ENCODE measurements at places on chromosomes 5 and 9.
A peak's percentile ranks its signal among the peaks of the same experiment; 100 is the strongest.

GRCh38 chr5:149745943-149746324 lies 15.8 kb downstream of the PPARGC1B start:
- no peaks in the 10 kb centered on the region for H3K36me3 ChIP-seq
- no peaks in the 10 kb centered on the region for H3K27me3 ChIP-seq
- H3K27ac ChIP-seq: peak overlapping the region; percentile 97
- H3K4me1 ChIP-seq: peaks cover 60% of the 10 kb centered on the region
- DNase-seq: no peak
- H3K4me3 ChIP-seq: no peak overlapping the region

GRCh38 chr9:130255631-130256134 lies 9.9 kb upstream of the HMCN2 start:
- no peak overlapping the region for H3K4me3 ChIP-seq
- H3K27ac ChIP-seq: no peak overlapping the region
- peaks cover 15% of the 10 kb centered on the region for H3K27me3 ChIP-seq
- peaks cover 3% of the 10 kb centered on the region for H3K4me1 ChIP-seq

DNA sequence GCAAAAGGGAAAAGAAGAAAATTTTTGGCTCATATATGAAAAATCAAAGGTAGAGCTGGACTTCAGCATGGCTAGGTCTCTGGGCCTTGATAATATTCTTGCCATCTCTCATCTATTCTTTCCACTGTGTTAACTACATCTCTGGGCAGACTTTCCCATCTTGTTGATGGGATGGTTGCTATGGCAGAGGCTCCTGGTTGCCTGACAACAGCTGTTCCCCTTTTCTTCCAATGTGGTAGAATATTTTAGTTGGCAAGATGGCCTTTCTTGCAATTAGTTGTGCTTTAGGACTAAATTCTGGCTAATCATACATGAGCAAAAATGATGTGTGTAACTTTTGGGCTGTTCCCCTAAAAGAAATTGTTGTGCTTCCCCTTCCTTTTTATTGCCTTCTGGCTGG lies 40.2 kb upstream of the ARAP3 start:
- no peaks in the 10 kb centered on the region for H3K4me1 ChIP-seq
- H3K36me3 ChIP-seq: no peaks in the 10 kb centered on the region
- no peak for DNase-seq
- no peak overlapping the region for H3K4me3 ChIP-seq
- H3K27me3 ChIP-seq: peaks cover 3% of the 10 kb centered on the region

GRCh38 chr5:28603869-28604268 lies 1565.5 kb upstream of the CDH9 start:
- H3K36me3 ChIP-seq: no peaks in the 10 kb centered on the region
- no peak overlapping the region for H3K4me3 ChIP-seq
- H3K27ac ChIP-seq: no peak overlapping the region
- DNase-seq: no peak
